ENCODE measurements at places on chromosomes 1 and 21.
A peak's percentile ranks its signal among the peaks of the same experiment; 100 is the strongest.

- no peak for DNase-seq
These were observed 85.3 kb upstream of the SSX2IP start for GRCh38 chr1:84775535-84775920.

DNA sequence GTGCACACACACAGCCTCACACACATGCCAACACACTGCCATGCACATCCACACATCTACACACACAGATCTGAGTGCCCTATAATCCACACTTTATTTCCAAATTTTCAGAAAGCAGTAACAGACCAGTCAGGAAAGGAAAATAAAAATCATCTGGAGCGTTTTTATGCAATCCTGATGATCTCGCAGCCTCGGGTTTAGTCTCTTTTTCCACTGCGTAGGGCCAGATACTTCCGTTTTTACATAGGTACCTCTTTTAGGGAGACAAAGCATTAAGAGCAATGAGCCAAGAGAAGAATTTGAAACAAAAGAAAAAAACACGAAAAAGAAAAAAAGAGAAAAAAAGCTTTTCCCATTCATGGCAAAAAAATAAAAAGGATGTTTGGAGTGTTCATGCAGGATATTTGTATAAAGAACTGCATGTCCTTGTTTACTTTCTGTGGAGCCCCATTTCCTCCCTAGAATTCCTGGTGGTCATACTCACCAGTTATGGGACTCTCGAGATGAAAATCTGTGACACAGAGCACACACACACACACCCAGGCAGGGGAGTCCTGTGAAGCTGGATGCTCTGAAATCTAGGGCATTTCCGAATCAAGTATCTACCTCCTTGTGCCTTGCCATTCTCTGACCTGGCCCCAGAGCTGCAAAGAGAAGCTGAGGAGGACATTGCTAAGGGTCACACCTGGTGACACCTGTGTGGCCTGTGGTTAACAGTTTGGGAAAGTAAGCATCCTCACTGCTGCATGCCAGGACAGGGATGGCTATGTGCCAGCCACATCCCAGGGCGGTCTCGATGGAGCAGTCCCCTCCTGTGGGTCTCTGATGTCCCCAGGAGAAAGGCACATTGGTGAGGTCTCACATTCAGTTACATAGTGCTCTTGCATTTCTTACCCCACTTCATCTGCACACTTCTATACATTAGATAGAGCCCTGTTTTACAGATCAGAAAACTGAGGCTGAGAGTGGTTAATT, 83.6 kb downstream of the RUNX1 start:
- no peak for DNase-seq

- DNase-seq: no peak
These were observed 2.0 kb downstream of the KDM4A start for GRCh38 chr1:43651902-43652301.

DNA sequence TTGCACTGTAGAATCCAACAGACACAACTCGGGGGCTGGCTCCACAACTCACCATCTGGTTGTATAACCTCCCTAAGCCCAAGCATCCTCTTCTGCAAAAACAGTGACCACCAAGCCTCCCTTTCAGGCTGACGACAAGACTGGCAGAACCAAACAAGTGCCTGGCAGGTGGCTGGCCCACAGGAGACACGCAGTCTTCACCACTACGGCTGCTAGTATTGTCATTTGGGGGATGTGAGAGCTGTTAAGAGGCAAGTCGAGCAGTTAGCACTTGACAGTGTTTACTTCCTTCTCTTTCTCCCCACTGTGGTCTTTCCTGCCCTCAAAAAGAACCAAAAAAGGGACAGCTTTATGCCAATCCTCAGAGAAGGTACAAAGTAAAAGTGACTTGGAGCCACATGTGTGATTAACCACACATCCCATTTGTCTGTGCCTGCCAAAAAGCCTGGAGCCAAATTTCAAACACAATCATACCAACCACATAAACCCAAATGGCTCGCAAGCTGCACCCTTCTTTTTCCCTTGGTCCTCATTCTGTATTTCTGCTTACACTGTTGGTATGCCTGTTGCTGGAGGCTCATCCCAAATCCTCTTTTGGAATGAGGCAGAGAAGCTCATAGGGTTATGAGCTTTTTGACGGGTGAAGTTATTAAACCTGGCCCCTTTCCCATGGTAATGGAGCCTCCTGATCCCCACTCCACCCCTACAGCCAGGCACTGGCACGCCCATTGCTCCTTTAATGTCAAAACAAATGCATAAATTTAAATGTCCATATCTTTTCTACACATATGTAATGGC, 94.1 kb downstream of the TGFBR3 start:
- DNase-seq: no peak

DNA sequence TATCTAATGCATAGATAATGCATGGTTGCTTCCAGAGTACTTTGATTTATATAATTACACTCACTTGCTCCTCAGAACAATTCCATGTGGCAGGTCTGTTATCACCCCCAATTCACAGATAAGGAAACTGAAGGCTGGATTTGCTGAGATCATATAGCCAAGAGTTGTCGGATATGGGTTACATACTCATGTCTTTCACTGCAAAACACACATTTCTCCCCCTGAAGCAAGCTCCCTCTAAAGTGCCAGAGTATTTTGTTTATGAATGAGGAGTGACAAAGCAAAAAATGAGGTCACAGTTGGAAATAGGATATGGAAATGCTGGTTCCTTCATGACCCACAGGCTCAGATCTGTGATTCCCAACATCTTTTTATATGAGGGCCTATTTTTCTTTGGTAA, 134.2 kb downstream of the ROR1 start:
- DNase-seq: no peak

DNA sequence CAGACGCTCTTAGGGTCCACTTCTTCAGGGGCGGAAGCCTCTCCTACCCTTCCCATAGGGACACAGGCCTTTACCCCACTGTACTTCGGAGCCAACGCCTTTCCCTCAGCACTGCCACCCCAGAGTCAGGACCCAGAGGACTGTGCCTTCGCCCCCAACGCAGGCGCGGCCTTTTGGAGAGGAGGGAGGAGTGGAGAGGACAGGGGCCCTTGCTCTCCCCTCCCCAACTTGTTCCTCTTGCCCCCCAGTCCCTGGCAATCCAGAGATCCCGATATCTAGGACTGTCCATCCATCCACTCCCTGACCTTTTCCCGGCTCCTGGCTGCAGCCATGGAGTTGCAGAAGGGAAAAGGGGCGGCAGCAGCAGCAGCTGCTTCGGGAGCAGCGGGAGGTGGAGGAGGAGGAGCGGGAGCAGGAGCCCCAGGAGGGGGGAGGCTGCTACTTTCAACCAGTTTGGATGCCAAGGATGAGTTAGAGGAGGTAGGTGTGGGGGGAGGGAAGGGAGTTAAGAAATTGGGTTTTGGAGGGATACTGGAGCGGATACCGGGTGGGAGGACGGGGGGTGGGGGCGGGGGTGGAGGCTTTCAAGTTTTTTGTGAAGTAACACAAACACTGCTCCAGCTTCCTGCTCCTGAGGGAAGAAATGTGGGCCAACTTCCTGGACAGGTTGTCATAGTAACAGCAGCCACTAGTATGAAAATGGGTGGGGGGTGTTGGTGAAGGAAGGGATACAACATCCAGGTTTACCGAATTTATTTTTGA, 636 bp downstream of the INTS3 start:
- DNase-seq: peak; percentile 8

DNA sequence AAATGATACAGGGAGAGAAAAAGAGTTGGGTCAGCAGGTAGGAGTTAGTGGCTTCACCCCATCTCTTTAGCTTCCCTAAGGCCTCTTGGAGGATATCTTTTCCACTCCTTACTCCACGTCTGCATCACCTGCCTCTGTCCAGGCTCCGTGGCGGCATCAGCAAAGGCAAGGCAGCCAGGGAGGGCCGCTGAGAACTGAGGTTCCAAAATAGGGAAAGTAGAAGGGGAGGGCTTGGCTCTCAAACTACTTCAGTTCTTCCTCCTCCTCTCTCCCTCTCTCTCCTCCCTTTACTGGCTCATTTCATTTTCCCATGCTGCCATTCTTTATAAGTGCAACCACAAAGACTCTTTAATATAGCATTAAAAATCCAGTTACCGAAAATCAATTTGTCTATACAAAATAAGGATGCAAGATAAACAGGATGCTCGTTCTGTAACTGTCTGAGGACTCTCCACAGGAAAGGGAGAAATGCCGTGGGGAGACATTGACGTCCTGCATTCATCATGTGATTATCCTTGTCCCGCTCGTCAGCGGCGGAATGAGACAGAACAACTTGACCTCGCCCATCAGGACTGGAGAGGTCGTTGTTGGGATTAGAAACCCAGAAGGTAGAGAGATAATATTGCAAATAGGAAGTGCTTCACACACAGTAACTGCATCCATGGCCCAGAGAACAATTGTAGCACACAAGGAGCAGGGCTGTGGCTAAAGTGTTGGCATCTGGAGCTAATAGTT, 3.1 kb upstream of the MT1HL1 start:
- DNase-seq: no peak

DNA sequence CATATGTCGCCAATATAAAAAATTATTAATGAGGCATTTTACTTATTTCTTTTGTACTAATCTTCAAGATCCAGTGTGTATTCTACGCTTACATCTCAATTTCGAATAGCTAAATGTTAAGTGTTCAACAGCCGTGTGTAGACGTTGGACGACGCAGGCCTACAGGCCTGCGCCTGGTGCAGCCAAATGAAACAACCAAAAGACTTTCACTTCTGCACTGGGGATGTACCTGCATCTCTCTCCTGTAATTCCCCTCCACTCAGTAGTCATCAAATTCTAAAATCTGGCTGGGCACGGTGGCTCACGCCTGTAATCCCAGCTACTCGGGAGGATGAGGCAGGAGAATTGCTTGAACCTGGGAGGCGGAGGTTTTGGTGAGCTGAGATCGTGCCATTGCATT, 76.8 kb upstream of the HNRNPU start:
- DNase-seq: no peak

- no peak for DNase-seq
These were observed 7.8 kb downstream of the DIPK1A start for GRCh38 chr1:92953491-92953890.

DNA sequence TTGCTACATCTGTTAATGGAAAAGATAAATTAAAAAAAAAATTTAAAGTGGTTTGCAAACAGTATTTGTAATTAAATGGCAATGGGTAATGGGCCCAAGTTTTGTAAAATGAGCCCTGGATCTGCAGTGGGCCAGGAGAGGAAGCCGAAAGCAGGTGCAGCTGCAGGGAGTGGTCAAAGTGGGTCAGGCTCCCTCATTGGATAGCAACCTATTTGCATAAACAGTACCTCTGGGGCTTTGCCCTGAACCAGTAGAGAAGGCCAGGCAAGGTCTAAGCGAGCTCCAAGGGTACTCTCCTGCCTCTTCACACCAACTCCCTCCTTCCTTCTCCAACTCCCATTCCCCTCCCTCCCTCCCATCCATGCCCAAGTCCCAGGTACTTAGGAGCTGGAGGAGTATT, 138.9 kb downstream of the HMGB4 start:
- DNase-seq: no peak

DNA sequence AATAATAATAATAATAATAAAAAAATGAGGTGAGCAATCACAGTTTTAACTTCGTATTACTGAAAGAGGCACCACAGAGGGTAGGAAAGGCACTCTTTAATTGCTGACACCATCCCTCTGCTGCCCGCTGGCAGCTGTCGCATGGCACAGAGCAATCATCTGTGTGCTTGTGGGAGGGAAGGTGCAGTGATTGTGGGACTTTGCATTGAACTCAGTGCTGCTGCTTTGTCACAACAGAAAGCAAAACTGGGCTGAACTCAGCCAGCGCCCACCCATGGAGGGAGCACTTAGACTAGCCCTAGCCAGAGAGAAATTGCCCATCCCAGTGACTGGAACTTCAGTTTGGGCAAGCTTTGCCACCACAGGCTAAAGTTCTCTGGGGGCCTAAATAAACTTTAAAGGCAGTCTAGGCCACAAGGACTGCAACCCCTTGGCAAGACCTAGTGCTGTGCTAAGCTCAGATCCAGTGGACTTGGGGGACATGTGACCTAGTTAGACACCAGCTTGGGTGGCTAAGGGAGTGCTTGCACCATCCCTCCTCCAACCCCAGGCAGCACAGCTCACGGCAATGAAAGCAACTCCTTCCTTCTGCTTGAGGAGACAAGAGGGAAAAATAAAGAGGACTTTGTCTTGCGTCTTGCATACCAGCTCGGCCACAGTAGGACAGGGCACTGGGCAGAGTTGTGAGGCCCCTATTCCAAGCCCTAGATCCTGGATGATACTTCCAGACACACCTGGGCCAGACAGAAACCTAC, 59.3 kb downstream of the WDR4 start:
- no peak for DNase-seq

DNA sequence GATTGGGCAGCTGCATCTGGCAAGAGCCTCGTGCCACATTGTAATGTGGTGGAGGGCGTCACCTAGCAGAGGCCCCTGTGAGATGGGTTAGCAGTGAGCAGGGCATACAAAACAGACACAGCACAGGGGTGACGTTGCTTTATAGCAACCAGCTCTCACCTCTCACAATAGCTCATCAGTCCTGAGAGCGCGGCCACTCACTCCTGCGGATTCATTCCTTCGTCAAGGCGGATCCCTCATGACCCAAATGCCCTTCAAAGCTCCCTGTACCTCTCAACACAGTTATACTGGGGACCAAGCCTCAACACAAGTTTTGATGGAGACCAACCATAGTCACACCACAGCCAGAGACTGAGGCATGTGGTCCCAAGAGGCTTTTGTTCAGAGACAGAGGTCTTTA, 22.9 kb downstream of the SLC37A1 start:
- DNase-seq: no peak

DNA sequence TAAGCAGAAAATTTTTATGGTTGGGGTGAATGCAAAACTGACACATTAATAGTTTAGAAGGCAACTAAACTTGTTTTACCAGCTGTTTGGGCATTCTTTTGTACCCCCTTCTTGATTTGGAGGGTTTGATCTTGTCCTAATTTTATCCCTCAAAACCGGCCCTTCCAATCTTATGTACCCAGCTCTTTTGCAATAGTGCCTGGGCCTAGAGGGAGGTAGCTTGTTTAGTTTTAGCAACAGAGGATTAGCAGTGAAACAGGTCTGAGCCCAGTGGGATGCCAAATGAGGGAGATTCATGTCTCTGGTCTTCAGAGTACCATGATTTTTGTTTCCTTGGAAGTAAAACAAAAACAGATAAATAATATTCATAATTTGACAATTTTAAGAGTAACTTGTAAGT, 45.1 kb downstream of the CRP start:
- DNase-seq: no peak

GRCh38 chr1:58108783-58109182, 437.7 kb downstream of the OMA1 start:
- DNase-seq: no peak
